Epithelial cell of prostate (primary cell): ENCODE measurements at places on chromosomes 13 and 19.

- DNase-seq: no peak
These were observed 975 bp downstream of the ZNF358 start for GRCh38 chr19:7516878-7517277.

GRCh38 chr19:46000491-46001246, 5.4 kb downstream of the CCDC61 start:
- no peak for DNase-seq

- DNase-seq: no peak
These were observed 16.0 kb downstream of the CDX2 start for GRCh38 chr13:27952876-27953675.

GRCh38 chr13:105672881-105673280, 862.6 kb downstream of the EFNB2 start:
- no peak for DNase-seq

- DNase-seq: peak; percentile 10
These were observed 5.3 kb upstream of the CEACAM21 start for GRCh38 chr19:41570639-41571112.

- DNase-seq: no peak
These were observed 8.4 kb downstream of the FAM124A start for GRCh38 chr13:51230477-51231105.

GRCh38 chr19:44785271-44785670, 7.6 kb downstream of the CBLC start:
- no peak for DNase-seq

DNA sequence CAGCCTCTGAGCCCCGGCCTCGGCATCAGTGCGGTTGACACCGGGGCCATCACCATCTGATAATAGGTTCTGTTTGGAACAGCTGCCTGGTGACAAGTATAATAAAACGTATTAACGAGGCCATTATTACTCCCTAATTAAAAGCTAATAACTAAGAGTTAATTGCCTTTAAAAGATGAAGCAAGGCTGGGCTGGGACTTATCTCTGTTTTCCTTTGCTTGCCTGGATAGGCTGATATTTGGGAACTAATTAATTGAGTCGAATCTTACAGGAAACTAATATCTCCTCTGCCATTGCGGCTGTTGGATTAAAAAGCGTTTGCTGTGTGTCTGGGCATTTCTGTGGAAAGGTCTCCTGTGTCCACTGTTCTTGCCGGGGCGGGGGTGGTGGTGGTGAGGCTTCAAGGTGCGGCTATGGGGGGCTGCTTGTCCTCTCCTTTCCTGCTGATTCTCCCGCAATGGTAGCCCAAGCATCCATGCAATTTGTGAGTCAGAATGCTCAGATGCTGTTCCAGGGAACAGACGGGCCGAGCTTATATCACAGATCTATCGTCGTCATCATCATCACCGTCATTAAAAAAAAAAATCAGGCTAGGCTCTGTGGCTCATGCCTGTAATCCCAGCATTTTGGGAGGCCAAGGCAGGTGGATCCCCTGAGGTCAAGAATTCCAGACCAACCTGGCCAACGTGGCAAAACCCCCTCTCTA, 162.7 kb downstream of the PTPRS start:
- no peak for DNase-seq

- no peak for DNase-seq
These were observed 32.3 kb downstream of the ADPRHL1 start for GRCh38 chr13:113420833-113421600.

GRCh38 chr13:51499841-51500240, 47.0 kb upstream of the INTS6 start:
- DNase-seq: no peak

DNA sequence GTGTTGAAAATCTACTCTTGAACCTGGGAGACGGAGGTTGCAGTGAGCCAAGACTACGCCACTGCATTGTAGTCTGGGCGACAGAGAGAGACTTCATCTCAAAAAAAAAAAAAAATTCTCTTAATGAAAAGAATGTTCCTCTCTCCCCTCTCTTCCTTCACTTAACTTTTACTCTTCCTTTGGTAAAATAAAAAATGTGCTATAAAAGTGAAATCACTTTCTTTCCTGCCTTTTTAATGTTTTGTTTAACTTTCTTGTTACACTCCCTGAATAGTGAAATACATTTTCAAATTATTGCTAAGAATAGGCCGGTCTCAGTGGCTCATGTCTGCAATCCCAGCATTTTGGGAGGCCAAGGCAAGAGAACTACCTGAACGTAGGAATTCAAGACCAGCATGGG, 86.5 kb downstream of the DACH1 start:
- no peak for DNase-seq

GRCh38 chr13:24763596-24764275, at the start of gene RNF17:
Gene RNF17, plus strand, starts transcription at chr13:24764169. Its CDS starts 35 bp downstream, at chr13:24764204.
- no peak for DNase-seq

GRCh38 chr13:101449790-101450748, 2.4 kb upstream of the ITGBL1 start:
- peak; percentile 75 for DNase-seq

DNA sequence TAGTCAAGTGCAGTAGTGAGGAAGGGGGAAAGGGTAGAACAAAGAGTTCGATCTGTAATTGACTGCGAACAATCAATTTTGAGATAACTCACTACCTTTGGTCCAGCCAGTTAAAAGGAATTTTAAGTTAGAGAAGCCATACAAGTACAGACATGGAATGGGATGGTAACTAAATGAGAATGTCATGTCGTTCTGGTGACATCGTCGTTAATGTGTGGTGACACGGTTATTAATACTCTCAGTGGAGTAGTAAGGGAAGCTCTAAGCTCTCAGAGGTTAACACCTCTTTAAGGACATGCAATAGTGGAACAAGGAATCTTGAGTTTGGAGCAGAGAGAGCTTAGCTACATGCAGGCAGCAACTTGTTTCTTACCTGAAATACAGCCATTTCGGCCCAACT, 154.9 kb upstream of the KLF12 start:
- DNase-seq: no peak

DNA sequence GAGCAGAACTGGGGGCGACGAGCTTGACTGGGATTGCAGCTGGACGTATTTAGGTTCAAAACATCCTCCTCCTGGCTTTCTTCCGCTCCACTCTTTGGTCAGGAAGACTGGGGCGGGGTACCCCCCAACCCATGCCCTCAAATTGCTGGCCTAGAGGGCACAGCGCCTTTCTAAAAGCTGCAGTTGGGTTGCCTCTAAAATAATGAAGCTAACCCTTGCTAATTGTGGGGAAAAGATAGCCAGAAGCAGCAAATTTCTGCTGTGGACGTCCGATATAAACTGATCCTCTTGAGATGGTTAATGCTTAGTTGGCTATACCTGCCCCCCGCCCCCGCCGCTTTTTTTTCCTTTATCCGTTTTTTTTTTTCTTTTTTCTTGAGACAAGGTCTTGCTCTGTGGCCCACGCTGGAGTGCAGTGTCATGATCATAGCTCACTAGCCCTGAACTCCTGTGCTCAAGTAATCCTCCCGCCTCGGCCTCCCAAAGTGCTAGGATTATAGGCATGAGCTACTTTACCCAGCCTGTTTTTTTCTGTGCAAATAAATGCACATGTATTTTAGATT, 754 bp upstream of the CHERP start:
- no peak for DNase-seq

GRCh38 chr13:72959643-72960042, 99.2 kb upstream of the KLF5 start:
- peak; percentile 54 for DNase-seq

GRCh38 chr19:1112268-1113029, 8.7 kb downstream of the GPX4 start:
- DNase-seq: no peak

DNA sequence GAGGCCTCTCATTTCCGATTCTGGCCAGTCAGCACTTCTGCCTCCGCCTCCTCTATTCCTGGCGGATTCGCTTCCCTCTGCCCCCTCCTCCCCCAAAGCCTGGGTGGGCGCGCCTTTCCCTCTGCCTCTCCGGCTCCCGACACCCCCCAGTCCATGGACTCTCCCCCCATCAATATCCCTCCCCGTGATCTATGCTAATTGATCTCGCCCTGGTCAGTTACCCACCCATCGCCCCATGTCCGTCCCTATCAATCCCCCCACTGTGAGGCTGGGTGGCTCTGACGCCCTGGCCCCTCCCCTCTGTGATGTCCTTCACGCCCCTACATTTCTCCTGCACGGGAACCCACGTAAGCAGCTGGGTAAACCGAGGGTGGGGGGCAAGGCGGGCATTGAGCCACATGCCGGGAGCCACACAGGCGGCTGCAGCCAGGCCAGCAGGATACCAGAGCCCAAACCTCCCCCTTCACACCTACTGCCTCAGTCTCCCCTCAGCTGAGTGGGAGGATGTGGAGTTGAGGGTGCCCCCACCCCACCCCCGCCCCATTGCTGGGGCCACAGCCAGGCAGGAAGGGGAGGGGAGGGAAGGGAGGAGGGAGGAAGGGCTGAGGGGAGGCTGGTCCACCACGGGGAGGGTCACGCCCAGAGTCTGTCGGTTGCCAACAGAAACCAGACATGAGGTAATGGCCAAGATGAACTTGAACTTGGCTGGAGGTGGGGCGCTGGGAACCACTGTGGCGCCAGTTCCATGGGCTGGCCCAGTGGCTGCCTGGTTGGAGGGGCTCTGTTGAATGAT, 21.0 kb downstream of the SMIM24 start:
- DNase-seq: no peak

- DNase-seq: no peak
These were observed at the start of gene ERFL for GRCh38 chr19:41928221-41928683. Gene ERFL, minus strand, starts transcription at chr19:41928449. Its CDS starts 15,530 bp downstream, at chr19:41912919.

DNA sequence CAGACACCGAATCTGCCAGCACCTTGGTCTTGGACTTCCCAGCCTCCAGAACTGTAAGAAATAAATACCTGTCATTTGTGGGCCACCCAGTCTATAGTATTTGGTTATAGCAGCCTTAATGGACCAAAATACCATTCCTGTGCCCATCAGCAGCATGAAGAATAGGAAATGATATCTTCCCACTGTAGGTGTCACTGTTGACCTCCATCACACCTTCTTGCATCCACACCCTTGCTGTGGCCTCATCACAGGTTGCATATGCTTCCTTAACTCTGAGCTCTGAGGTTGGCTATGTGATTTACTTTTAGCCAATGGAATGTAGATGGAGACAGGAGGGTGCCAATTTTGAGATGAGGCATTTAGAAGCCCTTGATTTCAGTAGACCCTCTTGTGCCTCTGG, 242.0 kb upstream of the TSHZ3 start:
- DNase-seq: no peak

DNA sequence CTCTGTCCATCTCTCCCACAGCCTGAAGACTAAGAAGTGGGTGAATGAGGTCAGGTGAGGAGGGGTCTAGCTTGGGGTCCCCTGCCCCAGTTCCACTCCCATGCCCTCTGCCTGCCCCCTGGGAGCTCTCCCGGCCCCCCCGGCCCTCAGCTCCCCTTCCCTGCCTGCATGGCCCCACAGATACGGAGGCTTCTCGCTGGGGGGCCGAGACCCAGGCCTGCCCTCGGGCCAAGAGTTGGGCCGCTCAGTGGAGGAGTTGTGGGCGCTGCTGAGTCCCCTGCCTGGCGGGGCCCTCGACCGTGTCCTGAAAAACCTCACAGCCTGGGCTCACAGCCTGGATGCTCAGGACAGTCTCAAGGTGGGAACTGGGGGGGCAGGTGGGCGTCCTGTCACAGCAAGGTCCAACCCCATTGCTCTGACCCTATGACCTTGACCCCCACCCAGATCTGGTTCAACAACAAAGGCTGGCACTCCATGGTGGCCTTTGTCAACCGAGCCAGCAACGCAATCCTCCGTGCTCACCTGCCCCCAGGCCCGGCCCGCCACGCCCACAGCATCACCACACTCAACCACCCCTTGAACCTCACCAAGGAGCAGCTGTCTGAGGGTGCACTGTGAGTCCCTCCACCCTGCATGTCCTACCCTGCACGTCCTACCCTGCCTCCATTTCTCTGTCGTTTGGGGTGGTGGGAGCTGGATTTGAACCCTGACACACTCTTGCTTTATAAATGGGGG, 10.9 kb upstream of the ARHGAP45 start:
- DNase-seq: no peak

DNA sequence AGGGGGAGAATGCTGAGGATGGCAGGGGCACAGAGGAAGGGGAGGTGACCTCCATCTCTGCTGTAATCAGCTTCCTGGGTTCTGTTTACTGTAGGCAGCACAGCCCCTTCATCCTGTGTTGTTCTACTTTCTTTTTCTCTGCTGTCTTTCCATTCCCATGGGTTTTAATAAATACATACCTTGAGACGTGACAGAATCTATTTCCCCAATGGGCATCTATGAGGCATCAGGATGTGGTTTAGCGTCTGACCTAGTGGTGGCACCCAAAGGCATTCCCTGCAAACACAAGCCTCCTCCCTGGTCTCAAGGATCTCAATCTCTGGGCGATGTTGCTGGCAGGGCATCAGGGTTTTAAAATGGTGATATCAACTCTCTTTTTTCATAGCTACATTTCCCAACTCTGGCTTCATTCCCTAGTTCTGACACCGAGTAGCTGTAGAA, 60.8 kb downstream of the ALOX5AP start:
- no peak for DNase-seq

- no peak for DNase-seq
These were observed 172.9 kb downstream of the UGGT2 start for GRCh38 chr13:95880331-95880730.

DNA sequence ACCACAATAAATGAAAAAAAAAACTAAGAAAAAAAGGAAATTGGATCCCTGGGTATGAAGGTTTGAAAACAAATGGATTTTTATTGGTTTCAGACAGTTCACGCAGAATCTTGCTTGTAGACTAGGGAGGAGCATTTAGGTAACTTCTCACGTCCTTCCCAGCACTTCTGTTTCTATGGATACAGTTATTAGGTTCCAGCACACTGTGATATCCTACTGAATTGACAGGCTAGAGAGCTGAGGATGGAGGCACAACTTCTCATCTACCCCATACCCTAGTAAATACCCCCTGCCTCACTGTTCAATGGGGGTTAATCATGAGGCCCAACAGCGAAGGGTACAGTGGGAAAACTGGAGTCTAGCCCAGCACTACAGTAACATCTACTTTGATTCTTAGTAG, 304.1 kb downstream of the ENOX1 start:
- DNase-seq: no peak

DNA sequence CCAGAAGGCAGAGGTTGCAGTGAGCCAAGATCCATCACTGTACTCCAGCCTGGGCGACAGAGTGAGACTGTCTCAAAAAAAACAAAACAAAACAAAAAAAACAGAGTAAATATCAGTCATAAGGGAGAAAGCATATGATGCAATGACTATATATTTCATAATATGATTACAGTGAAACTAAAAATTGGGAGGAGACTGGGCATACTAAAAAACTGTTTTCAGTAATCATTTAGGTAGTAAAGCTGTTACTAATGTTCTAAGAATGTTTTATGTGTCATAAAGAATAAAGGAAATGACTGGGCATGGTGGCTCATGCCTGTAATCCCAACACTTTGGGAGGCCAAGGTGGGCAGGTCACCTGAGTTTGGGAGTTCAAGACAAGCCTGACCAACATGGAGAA, 15.9 kb downstream of the ZNF573 start:
- peak; percentile 44 for DNase-seq

DNA sequence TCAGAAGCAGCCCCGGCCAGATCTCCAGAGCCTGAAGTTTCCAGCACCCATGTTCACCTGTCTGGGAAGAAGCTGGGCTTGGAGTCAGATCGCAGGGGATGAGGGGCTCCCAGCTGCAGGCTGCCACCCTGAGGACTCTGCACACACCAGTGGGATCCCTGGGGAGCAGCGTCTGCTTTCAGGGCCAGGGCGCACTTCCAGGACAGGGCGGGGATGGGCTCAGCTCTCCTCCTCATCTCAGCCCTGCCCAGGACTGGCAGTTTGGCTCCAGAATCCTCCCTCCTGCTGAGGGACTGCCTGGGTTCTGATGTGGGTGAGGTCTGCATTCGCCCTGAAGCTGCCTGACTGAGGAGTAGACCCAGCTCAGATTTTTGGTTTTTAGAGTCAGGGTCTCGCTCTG, 3.5 kb downstream of the SLC7A9 start:
- no peak for DNase-seq

GRCh38 chr19:1987197-1988187, 28.0 kb downstream of the BTBD2 start:
- no peak for DNase-seq

GRCh38 chr19:33248104-33248503, 22.5 kb upstream of the SLC7A10 start:
- DNase-seq: no peak
